ENCODE measurements at places on chromosomes 2 and 18.
A peak's percentile ranks its signal among the peaks of the same experiment; 100 is the strongest.

- DNase-seq = no peak
Measured at GRCh38 chr2:98473995-98474780, 29.5 kb downstream of the INPP4A start.

DNA sequence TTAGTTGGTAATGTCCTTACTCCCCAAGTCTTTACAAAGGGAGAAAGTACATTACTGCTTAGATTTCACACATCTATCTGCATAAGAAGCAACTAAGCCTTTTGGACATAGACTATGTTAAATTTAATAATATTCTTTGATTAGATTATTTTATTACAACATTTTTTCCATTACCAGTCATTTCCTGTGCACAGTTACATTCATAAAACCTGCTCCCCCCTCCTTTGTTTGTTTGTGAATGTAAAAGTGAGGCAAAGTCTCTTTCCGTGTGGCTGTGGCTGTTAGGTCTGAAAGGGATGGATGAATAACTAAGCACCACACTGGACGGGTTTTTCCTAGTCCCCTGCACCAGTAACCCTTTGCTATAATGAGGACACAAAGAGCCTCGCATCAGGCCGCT lies 9.6 kb downstream of the PTGR3 start:
- DNase-seq = no peak

- DNase-seq = no peak
Measured at GRCh38 chr18:5456577-5457461, 87.0 kb downstream of the EPB41L3 start.

- no peak for DNase-seq
Measured at GRCh38 chr2:205403244-205403825, 279.0 kb upstream of the NRP2 start.

DNA sequence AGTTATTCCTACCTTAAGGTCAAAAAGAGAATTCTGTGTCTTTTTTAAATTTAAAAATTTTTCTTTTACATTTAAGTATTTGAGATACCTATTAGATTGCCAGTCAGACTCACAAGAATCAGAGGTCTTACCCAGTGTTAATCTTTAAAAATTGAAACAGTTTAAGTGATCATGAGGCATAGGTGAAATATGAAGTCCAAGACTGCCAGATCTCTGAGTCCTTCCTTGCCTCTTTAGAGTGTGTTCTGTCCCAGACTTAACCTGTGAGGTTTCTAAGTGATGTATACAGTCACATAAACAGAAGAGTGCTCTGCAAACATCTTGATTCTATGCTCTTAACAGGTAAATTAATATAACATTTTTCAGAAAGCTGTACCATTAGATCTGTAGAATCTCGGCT lies 40.6 kb downstream of the ACTR3 start:
- no peak for DNase-seq

- DNase-seq = no peak
Measured at GRCh38 chr18:13416208-13416607, 197.6 kb downstream of the LDLRAD4 start.

- DNase-seq = no peak
Measured at GRCh38 chr2:53933329-53933728, 37.5 kb downstream of the PSME4 start.

DNA sequence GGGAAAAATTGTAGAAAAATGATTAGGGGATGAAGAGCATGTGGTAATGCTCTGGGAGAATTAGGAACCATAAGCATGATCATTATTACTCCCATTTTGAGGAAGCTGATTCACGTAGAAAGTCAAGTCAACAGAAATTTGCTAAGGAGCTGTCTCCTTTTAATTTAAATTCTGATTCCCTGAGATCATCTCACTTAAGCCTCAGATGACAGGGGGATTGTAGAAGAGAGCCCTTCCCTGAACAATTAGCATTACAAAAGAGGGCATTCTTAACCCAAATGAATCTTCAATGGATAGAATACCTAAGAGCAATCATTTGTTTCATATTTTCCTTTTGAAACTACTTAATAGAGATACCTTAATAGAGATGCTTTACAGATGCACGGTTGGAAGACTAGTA lies 267.9 kb downstream of the NYAP2 start:
- no peak for DNase-seq

DNA sequence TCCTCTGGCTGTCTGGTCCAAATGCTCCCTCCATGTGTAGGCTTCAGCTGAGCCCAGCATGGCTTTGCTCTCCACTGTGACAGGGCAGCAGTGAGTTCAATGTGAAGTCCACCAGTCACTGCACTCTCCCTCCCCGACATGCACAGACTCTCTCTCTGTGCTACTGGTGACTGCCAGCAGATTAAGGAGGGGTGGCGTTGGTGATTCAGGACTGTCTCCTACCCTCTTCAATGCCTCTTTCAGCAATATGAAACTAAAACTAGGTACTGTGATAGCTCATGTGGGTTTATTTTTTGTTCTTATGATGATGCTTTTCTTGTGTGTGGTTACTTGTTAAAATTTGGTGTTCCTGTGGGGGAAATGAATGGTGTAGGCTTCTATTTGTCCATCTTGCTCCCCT lies 201.0 kb upstream of the RBMS1 start:
- no peak for DNase-seq

- no peak for DNase-seq
Measured at GRCh38 chr2:163647300-163647699, 88.5 kb downstream of the FIGN start.

DNA sequence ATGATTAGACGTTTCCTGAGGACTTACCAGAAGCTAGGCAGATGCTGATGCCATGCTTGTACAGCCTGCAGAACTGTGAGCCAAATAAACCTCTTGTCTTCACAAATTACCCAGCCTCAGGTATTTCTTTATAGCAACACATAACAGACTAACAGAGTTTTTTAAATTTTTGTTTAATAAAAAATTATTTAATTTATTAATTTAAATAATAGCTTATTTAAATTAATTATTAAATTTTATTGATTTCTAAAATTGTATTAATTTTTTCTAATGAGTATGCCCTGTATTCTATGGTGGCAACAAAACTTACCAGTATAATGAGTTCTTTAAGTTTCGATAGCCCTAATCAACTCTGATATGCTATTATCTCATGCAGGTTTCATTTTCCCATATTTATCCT lies 259.8 kb downstream of the IKZF2 start:
- no peak for DNase-seq

- DNase-seq = no peak
Measured at GRCh38 chr18:10950876-10951630, 198.3 kb downstream of the PIEZO2 start.

DNA sequence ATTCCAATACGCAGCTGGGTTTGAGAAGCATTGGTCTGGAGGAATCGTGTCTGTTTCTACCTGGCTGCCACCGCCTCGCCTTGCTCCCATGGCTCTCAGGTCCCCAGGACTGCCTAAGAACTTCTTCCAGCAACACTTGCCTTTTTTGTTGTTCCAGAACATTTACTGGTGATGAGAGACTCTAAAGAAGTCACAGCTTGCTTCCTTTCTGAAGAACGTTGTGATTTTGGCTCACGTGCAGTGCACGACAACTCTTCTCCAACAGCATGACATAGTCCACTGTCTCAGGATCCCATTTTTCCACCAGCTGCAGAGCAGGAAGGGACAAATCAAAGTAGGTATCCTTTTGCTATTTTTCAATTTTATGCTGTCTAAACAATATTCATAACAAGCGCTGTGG lies 940.9 kb downstream of the SLC4A3 start:
- no peak for DNase-seq

- no peak for DNase-seq
Measured at GRCh38 chr2:159256159-159256558, 30.3 kb downstream of the WDSUB1 start.

GRCh38 chr18:3713166-3713565 lies 263.2 kb downstream of the TGIF1 start:
- no peak for DNase-seq

GRCh38 chr2:205766779-205767359 lies 84.6 kb downstream of the NRP2 start:
- peak; percentile 39 for DNase-seq

DNA sequence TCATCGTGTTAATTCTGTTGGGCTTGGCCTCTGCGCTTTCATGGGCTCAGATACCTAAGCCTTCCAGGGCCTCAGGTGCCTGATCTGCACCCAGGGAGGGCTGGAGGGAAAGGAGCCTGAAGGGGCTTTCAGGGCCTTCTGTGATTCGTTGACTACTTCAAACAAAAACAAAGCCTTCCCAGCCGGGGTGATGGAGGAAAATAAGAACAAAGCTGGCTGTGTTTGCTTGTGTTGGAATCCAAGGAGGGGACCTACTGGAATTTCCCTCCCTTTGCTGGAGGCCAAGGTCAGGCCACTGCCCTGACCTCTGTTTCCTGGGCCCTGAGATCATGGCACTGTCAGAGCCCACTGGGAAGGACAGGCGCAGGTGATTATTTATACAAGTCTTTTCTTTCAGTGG lies 135.3 kb downstream of the KLHL29 start:
- DNase-seq = no peak

GRCh38 chr18:71665131-71665530 lies 879.0 kb downstream of the CBLN2 start:
- DNase-seq = no peak

- DNase-seq = peak; percentile 58
Measured at GRCh38 chr2:64888591-64889309, 100.4 kb upstream of the SLC1A4 start.

GRCh38 chr2:69683170-69683971 lies 39.8 kb upstream of the AAK1 start:
- no peak for DNase-seq

DNA sequence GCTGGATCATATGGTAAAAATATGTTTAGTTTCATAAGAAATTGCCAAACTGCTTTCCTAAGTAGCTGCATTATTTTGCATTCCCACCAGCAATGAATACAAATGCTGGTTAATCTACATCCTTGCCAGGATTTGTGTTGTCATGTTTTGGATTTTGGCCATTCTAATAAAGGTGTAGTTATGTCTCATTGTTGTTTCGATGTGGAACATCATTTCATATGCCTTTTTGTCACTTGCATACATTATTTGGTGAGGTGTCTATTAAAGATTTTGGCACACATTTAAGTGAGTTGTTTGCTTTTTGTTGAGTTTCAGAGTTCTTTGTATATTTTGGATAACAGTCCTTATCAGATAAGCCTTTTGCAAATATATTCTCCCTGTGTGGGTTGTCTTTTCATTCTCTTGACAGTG lies 299.2 kb upstream of the TFPI start:
- peak; percentile 7 for DNase-seq

- peak; percentile 10 for DNase-seq
Measured at GRCh38 chr18:52694804-52695203, 354.8 kb downstream of the DCC start.

DNA sequence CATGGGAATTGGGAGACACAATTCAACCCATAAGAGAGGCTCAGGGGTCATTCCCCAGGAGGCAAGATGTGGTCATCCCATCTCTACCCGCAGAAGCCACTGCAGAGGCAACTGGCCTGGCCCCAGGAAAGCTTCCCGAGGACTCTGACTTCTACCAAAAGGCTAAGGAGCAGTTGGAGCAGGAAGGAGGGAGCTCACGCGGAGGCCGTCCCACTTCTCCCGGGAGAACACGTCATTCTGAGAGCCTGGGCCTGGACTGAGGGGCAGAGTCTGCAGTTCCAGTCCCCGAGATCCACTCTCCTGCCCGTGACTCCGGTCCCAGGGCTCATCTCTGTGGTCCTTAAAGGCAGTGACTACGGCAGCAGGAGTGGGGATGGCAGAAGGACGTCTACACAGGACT lies 69.0 kb upstream of the TAF1B start:
- no peak for DNase-seq

DNA sequence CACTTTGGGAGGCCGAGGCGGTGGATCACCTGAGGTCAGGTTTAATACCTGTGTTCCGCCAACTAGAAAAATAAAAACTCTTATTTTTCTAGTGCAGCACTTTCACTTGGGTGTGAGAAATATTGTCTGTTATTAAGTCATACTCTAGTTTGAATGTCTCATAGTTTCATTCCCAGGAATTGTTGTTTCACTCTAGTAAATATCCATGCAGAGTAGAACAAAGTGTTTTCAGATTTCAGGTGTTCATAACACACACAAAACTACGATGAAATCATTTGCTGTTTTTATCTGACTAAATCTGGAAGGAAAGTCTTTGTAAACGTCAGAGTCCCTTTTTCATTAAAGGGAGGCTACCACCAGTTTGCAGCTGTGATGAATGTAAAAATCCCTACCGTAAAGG lies 4.0 kb downstream of the FAM117B start:
- no peak for DNase-seq

DNA sequence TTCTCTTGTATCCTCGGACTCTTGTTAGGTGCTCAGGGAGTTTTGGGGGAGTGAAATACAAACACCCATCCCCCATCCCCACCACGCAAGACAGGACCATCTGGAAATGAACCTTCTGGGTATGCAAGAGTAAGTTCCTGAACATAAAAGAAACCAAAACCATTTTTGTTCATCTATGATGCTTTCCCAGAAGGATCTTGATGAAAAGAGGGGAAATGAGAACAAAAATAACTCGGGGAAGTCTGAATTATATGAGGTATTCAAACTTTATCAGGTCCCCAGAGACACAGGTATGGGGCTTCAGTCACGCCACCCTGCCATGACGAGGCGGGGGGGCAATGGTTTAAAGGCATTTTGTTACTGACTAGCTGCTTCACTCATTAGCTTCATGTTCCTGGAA lies 68.6 kb upstream of the DNMT3A start:
- DNase-seq = no peak

- no peak for DNase-seq
Measured at GRCh38 chr2:199875400-199875799, 24.4 kb upstream of the FTCDNL1 start.

DNA sequence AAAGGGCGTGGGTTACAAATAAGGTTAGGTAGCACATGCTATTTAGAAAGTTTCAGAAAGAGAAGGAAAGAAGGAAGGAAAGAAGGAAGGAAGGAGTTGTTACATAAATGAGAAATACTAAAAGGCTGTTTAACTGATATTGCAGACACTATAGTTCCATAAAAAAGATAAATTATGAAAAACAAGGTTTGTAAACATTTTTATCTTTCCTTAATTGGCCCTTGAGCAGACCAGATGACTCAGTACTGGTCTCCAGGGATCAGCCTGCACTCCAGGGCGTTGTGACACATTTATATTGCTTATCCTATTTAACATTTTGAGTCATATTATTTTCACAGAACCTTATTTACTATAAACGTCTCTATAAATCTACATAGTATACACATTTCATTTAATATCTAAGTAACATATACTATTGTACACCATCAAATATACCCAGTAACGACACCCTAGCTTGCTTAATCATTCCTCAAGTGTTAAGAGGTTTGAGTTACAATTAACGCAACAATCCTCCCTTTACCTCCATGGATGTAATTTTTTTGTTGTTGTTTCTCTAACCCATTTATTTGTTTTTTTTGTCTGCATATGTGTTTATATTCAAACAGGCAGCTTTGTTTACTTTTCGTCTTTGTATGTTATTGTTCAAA lies 2.8 kb upstream of the RAB31 start:
- DNase-seq = no peak

- DNase-seq = no peak
Measured at GRCh38 chr2:42838133-42838532, 45.8 kb upstream of the HAAO start.

DNA sequence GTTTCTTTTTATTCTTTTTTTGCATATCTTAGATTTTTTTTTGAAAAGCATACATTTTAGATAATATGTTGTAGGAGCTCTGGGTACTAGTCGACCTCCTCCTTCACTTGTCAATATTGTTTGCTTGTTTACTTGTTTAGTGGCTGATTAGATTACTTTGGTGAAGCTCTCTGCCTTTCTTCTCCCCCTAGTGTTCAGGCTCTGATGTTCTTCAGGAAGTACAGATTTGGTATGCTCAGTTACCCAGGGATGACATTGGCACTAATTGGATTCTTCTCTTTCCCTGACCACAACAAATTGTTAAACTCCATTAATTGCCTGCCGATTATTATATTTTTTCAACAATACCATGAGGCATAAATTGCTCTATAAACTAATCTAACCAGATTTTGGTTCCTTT lies 491.2 kb downstream of the SUCLG1 start:
- DNase-seq = no peak

Measured in COR-L47 (cell line).